Fibroblast of skin of left quadriceps (primary cell): ENCODE measurements at places on chromosomes 1 and 21.

- DNase-seq, result no peak
Measured at GRCh38 chr1:63983391-63984256, 209.8 kb downstream of the ROR1 start.

DNA sequence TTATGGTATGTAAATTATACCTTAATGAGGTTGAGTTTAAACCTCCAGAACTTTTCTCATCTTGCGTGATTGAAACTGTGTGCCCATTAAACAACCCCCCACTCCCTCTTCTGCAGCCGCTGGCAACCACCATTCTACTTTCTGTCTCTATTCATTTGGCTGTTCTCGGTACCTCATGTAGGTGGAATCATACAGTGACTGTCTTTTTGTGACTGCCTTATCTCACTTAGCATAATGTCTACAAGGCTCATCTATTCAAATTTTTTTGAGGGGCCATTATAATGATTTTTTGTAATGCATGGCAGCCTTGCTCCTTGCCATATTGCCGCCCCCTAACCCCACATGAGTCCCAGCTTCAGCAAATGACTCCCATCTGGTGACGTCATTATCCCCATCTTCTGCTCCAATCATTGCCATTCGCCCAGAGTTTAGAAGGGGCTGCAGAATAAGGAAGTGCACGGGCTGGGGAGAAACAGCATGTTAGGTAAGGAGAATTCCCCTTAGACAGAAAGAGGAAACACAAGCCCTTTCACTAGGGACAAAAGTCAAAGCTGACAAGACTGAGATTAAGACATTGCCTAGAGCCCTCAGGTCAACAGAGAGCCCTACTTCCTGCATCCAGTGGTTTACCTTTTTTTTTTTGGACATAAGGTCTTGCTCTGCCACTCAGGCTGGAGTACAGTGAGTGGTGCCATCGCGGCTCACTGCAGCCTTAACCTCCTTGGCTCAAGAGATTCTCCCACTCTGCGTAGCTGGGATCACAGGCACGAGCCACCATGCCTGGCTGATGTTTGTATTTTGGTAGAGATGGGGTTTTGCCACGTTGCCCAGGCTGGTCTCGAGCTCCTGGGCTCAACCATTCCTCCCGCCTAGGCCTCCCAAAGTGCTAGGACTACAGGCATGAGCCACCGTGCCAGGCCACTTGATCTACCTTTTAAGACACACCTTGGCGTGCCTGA lies 78.4 kb upstream of the ERRFI1 start:
- DNase-seq, result no peak

DNA sequence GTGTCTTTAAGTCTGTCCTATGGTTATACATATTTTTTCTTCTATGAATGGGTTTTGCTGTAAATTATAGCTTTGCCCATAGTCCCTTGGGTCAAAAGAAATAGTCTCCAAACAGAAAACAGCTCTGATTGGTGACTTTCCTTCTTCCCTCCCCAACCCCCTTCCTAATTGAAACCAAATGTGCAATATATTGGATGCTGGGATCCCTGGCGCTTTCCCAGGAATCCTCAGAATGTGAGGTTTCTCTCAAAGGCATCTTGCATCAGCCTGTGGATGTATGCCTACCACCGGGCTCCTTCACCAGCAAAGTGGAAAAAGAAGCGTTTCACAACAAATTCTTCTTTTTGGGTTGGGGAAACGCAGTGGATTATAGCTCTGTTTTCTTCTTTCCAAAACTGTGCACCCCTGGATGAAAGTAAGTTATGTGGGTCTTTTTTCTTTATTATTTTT lies at the start of gene DDR2:
Gene DDR2, plus strand, starts transcription at position 248 of the 450 bp plus-strand sequence. CDS start 86,600 bp downstream, outside the sequence.
- peak; percentile 100 for DNase-seq

DNA sequence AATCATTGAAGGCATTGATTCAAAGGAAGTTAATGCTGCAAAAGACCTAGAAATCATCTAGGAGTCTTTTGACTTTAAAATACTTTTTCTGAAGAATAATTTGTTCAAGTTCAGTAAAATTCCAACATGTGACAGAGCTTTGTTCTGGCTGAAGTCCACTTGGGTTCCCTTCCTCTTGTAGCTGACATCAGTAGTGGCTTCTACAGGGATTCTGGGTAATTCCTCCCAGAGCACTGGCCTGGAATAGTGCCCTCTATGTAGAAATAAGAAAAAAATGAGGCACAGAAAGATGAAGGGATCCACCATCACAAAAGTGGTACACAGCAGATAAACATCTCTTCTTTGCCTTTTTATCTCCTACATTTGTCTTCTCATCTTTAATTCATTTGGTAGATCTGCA lies 548.1 kb downstream of the LTN1 start:
- DNase-seq, result no peak

- peak; percentile 42 for DNase-seq
Measured at GRCh38 chr1:205141236-205142101, 19.7 kb upstream of the RBBP5 start.

DNA sequence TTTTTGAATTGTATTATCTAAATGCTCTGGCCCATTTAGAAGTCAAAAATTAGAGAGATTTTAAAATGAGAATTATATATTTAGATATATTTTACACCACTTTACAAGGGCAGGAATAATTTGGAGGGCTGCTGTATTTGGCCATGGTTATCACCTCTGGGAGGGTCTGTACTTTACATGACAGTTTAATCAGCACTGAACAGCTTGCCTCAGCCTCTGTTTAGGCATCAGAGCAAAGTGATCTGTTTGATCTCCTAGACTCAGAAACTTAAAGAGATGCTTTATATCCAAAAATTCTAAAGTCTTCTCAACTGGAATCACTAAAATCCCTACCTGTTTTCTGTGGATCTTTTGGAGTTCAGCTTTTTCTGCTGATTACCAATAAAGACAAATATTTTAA lies 5.4 kb upstream of the SPTA1 start:
- no peak for DNase-seq

DNA sequence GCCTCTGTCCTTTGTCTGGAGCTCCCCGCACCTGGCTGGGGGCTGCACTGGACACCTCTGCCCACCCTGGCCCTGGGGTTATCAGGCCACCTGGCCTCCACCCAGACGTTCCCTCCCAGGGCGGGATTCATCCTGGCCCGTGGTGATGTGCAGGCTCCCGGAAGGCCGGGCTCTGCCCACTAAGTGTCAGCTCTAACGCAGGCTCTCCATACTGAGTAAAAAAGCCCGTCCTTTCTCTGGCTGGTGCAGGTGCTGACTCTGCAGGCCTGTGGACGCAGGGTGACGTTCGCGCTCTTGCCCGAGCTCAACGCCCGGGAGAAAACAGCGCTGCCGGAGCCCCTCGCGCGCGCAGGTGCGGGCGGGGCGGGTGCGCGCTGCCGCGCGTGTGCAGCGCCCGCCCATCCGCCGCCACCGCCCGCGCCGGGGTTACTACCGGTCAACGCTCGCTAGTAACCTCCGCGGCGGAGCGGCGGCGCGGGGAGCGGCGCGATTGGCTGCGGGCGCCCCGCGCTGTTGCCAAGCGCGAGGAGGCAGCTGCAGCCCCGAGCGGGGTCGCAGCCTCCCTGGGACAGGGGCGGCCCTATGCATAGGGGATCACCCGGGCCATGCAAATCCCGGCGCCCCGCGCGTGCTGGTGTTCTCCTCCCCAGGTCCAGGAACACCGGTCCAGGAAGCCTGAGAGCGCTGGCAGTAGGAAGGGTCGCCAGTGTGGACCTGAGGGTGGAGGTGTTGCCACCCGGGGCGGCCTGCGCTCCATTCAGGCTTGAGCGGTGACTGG lies 15.7 kb downstream of the ABCG1 start:
- no peak for DNase-seq

DNA sequence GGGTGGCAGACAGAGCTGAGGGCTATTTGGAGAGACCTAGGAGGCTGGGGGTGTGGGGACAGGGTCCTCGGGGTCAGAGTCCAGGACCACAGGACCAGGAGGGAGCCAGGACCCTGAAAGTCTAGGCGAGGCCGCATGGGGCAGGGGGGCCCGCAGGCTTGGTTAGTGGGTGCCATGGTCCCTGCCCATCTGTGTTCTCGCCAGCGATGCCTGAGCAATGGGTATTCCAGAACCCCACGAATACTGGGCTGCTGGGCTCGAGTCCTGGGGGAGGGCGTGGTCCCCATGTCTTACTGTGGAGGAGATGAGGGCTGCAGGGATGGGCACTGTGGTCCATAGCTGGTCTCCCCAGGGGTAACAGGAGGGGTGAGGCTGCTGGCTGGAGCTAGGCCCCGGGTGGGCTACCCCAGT lies 2.0 kb downstream of the KRTAP10-6 start:
- DNase-seq, result no peak

DNA sequence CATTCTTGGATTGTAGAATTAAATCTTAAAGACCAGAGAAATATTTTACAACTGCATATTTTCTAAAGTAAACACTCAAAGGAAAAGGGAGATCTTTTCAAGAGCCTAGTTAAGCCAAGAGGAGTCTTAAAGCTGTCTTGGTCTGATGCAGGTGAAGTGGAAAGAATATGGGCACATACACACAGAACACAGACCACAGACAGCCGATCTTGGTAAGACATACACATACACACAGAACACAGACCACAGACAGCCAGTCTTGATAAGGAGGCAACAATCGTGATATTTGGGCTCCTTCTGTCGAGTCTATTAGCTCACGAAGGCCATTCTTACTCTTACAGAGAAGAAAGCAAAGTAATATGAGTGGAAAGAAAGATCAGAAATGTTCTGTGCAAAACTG lies 1153.9 kb upstream of the TMPRSS15 start:
- no peak for DNase-seq

- DNase-seq, result no peak
Measured at GRCh38 chr1:151352021-151352718, 5.1 kb upstream of the RFX5 start.

GRCh38 chr21:35059742-35060141 lies 10.6 kb upstream of the RUNX1 start:
- peak; percentile 48 for DNase-seq

GRCh38 chr1:203481196-203481595 lies 5.6 kb downstream of the PRELP start:
- DNase-seq, result no peak

DNA sequence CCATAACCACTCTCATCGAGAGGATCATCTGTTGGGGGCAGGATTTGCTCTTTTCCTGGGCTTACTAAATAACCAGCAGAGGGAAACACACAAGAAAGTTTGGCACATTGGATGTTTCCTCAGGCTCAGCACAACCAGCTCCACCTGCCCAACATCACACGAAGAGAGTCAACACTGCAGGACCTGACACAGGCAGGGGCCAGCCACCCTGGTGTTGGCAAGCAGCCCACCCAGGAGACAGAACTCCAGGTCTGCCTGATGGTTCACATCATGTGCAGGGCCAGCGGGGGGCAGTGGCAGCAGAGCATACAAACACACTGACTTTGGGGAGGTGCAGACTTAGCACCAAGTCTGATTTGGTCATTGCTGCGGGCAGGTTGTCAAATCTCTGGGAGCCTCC lies 182.3 kb upstream of the GALNT2 start:
- DNase-seq, result no peak

GRCh38 chr1:2041305-2041704 lies 8.9 kb upstream of the PRKCZ start:
- no peak for DNase-seq

DNA sequence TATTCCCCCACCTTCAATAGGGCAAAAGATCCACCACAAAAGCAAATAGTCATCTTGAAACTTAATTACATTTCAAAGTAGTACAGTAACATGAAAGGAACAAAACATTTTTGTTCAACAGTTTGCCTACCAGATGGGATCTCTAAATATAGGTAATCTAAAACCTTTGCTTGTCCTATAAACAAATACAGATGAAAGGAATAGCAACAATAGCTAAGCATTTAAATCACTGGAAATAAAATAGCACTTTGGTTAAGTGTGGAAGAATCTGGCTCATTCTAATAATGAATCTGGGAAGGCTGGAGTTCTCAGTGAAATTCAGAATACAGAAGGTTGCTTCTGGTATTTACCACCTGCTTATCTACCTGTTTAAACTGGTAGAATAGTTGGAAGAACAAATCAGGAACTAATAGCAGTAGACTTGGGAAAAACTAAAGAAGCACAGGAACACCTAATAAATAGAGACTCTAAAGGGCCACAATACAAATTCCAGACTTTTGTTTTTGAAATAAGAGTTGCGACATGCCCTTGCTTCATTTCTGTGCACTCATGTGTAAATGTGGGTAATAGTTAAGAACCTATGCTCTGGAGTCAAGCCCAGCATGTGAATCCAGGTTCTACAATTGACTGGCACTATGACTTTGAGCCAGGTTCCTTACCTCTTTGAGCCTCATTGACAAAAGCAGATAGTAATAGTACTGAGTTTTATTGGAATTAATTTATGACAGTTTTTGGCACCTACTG lies 2.3 kb upstream of the LYPLAL1 start:
- DNase-seq, result no peak

GRCh38 chr1:15696956-15697521 lies 12.9 kb downstream of the PLEKHM2 start:
- DNase-seq, result no peak

- DNase-seq, result peak; percentile 58
Measured at GRCh38 chr1:218537122-218537913, 192.2 kb downstream of the TGFB2 start.

- DNase-seq, result no peak
Measured at GRCh38 chr1:247118946-247119446, 14.8 kb upstream of the ZNF669 start.

- DNase-seq, result no peak
Measured at GRCh38 chr1:87120779-87121178, 206.3 kb downstream of the HS2ST1 start.

DNA sequence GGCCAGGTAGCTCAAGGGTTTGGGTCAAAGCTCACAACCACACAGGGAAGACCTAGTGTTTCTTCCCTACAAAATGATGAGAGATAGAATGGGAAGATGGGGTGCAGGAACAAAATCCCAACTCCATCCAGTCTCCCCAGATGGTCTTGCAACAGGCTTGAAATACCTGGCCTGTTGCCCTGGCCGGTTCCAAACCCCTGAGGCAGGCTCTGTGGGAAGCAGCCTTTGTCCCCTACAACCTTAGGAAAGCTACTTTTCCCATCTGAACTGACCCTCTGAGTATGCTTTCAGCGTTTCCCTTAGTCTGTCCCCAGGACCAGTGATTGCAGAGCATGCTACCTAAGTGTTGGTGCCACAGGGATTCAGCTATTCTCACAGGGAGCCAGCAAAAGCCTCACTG lies 104.0 kb downstream of the GDAP2 start:
- no peak for DNase-seq

GRCh38 chr1:170218257-170218650 lies 72.5 kb downstream of the NTMT2 start:
- DNase-seq, result no peak

- no peak for DNase-seq
Measured at GRCh38 chr1:75522389-75522788, 88.5 kb downstream of the SLC44A5 start.

DNA sequence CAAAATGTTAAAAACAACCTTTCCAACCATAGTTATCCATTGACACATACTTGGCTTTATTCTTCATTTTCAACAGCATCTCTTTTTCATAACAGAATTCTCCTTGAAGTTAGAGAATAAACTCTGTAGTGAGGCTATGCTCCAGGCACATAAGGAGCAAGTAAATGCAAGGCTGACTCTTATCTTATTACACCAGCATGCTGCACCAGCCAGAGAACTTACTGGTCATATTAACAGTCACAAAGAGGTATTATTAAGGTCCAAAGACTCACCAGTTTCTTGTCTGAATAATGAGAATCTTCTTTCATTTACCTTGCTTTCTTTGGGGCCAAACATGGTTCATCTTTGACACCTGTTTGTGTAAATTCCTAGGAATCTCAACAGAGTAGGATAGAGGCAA lies 71.3 kb upstream of the IVNS1ABP start:
- no peak for DNase-seq
